Activated naive CD8-positive, alpha-beta T cell treated with anti-CD3 and anti-CD28 coated beads for 36 hours (primary cell): ENCODE measurements at places on chromosomes 2 and 18. TPM values are rescaled to one million over a fixed set of nuclear protein-coding genes. Genes with fewer than 3 reads are reported as not detected.

SEMA4C gene
- total RNA-seq: 5.9 TPM

MC2R gene
- not detected for total RNA-seq

EPHA4 gene
- total RNA-seq: 0.47 TPM

PLCD4 gene
- not detected for total RNA-seq

RGPD3 gene
- 0.04 TPM for total RNA-seq

GTF3C2 gene
- 83.9 TPM for total RNA-seq

ITGB6 gene
- total RNA-seq: not detected

MDH1B gene
- total RNA-seq: 0.90 TPM

SERPINB11 gene
- not detected for total RNA-seq

CLEC4F gene
- not detected for total RNA-seq

UBE2E3 gene
- total RNA-seq: 34.6 TPM

KIAA1328 gene
- total RNA-seq: 5.0 TPM

EVA1A gene
- total RNA-seq: 0.36 TPM

ASXL3 gene
- total RNA-seq: not detected

ITM2C gene
- total RNA-seq: 73.6 TPM

LINC00305 gene
- total RNA-seq: not detected

CHRND gene
- not detected for total RNA-seq

TUBA4B gene
- total RNA-seq: not detected
